ENCODE measurements at places on chromosomes 12 and 14.

DNA sequence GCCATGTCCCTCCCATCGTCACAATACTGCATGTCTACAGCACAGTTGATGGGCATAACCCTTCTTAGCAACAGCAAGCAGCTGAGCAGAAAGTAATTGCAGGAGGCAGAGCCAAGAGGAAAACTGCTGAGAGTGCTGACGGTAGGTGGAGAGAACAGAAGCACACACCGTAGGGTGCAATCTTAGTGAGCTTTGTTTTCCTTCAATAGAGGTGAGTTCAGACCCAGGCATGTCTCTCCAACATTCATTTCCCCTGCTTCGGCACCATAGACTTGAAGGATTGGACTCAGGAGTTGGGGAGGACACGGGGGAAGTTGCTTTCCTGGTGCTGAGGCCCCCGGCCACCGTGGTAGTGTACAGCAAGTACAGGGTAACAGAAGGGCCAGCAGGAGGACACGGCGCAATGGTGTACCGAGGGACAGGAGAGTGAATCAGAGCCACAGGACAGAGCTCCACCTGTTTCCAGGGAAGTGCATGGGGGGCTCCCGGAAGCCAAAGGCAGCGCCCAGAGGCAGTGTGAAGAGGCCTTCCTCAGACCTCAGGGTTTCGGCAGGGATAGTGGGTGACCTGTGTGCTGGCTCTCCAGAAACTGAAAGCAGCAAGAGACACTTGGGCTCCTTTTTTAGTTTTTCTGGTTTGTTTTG lies 36.3 kb upstream of the SINHCAF start:
- peak; percentile 33 for DNase-seq

DNA sequence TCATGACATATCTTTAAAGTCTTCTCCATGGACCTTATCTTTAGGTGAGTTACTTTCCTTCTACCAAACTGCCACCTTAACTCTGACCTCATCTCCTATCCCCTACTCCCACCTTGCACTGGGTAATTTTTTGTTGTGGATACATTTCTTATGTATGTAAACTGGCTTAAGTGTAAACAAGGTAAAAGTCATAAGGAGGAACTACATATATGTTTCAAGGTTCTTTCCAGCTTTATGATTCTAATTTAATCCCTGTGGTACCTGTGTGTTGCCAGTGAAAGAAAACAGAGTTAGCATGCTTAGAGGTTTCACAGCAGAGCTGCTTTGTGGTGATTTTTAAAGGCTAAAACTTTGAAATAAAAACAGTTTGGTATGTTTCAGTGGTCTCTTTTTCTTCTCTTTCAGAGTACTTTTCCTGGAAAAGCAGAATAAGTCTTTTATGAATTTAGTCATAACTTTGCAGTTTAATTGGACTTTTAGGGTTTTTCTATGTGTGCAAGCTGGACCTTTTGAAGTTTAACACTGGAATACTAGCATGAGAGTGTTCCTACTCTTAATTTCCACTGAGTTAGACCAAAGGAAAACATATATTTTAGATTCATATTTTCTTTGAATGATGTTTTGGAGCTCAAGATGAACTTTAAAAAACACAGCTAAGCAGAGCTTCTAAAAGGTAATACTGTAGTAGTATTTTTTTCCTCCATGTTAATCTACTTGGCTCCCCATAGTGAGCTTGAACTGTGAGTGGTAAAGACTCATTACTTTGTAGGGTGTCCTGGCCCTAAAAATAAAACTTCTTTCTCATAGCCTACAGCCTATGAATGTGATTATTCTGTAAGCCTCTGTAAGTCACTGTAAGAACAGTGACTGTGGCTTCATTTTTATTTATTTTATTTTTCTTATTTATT lies 105.4 kb downstream of the FUT8 start:
- no peak for DNase-seq

DNA sequence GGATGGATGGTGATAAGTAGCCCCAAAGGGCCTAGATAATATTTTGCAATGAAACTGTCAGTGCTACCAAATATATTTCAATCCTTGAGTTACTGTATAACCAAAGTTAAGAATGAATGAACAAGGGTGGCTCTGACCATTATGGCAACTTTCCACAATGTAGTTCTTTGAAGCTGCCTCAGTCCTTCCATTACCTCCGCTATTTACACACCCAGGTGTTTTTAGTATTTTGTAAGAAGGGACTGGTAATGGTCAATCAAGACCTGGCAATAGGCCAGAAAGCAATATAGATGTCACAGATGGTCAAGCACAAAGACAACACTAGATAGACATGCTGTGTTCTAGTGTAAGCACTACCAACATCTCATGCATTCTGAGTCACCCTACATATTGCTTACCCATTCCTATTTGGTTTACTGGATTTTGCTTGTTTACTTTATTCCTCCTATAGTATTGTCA lies 16.3 kb downstream of the DUSP16 start:
- no peak for DNase-seq

- DNase-seq, result no peak
Observed at GRCh38 chr12:12683725-12684124, 12.3 kb downstream of the GPR19 start.

- no peak for DNase-seq
Observed at GRCh38 chr12:84969226-84969625, 56.6 kb upstream of the SLC6A15 start.

Measured in GM13976 (cell line).